ENCODE measurements at places on chromosomes 6 and 20. TPM values are rescaled to one million over a fixed set of nuclear protein-coding genes. Genes with fewer than 3 reads are reported as not detected.

- DNase-seq = peak; percentile 27
These were observed 12.8 kb upstream of the ELOVL5 start for GRCh38 chr6:53361549-53362031.

DNA sequence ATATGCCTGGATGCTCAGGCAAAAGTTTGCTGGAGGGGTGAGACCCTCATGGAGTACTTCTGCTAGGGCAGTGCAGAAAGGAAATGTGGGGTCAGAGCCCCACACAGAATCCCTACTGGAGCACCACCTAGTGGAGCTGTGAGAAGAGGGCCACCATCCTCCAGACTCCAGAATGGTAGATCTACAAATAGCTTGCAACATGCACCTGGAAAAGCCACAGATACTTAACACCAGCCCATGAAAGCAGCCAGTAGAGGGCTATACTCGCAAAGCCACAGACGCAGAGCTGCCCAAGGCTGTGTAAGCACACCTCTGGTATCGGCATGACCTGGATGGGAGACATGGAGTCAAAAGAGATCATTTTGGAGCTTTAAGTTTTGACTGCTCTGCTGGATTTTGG is 60.7 kb upstream of the GJE1 start:
- DNase-seq = peak; percentile 13

DNA sequence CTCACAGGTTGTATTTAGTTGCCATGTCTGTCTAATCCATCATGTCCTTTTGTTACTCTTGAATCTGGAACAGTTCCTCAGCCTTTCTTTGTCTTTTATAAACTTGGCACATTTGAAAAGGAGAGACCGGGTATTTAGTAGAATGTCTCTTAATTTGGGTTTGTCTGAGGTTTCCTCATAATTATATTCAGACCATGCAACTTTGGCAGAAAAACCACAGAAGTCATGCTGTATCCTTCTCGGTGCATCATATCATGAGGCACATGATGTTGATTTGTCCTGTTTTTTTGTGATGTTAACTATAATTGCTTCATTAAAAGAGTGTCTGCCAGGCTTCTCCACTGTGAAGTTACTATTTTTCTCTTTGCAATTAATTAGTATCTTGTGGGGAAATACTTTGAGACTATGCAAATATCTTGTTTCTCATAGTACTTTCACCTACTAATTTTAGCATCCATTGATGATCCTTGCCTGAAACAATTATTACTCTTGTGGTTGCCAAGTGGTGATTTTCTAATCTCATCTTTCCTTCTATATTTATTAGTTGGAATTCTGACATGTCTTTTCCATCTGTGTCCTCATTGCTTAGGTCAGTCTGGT is 837.3 kb downstream of the DHX35 start:
- no peak for DNase-seq

GRCh38 chr20:51826372-51826771 is 24.1 kb upstream of the SALL4 start:
- DNase-seq = no peak

GRCh38 chr20:10634683-10635411 is 39.0 kb downstream of the JAG1 start:
- peak; percentile 58 for DNase-seq

DNA sequence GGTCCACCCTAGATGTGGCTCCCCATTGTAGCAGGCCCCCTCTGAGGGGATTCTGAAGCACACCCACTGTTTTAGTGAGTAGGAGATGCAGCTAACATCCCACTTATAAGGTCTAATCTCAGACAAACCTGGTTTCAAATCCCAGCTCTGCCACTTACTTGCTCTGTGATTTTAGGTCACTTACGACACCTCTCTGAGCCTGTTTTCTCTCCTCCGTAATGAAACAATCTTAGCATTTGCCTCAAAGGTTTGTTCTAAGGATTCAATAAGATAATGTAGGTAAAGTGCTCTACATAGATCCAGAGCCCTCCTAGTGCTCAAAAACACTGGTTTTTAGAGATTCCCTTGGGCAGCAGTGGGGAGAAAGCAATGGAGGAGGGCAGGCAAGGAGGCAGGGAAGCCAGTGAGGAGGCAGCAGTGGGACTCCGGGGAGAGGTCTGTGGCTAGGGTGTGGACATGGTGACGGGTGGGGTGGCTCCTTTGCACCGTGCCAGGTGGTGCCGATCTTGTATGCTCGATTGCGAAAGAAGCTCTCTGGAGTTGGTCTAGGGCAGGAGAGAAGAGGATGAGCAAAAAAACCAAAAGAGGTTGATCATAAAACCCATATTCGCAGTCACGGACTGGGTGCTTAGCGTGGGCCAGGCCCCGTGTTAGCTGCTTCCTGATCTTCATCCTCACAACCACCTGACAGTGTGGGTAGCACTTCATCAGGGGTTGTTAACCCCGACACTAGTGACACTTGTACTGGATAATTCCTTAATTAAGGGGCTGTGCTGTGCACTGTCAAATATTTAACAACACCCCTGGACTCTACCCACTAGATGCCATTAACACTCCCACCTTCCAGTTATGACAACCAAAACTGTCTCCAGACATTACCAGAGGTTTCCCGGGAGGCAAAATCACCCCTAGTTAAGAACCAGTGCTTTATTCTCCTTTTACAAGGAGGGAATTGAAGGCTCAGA is 16.8 kb upstream of the PTGIS start:
- no peak for DNase-seq

- DNase-seq = no peak
These were observed 119.3 kb downstream of the JPH2 start for GRCh38 chr20:44067650-44068081.

The RIPOR2 gene
- total RNA-seq = not detected

The VSX1 gene
- not detected for total RNA-seq

GRCh38 chr20:33994222-33994913 is 657 bp downstream of the RALY start:
- DNase-seq = peak; percentile 61

GRCh38 chr20:58293453-58293852 is 16.1 kb upstream of the RAB22A start:
- no peak for DNase-seq

The DACT2 gene
- not detected for total RNA-seq

DNA sequence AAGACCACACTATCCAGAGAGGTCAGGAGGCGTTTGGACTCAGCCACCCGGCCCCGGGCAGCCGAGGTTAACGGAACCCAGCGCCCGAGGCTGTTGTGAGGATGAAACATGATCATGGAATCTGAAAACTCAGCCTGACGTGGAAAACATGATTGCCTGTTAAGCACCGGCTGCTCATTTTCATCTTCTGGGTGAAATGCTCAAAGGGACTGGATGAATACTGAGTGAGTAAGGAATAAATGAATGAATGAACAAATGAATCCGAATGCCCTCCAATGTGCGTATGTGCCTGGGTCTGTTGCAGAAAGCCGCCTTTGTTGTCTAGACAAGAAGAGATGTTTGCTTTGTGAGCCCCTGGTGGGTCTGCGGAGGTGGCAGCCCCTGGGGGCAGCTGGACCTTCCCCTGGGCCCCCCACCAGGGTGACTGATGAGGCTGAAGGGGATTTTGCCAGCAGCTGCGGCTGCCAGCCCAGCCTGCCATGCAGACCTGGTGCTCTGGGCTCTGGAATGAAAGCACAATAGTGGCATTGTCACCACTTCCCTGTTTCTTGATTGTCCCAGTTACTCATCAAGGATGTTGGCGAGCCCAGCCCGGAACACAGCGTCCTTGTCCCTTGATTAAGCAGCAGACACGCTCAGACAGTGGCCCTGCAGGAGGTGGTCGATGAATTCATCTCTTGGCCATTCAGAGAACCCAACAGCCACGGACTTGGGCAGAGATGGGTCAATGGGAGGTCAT is 211.1 kb downstream of the ANKRD60 start:
- peak; percentile 77 for DNase-seq

GRCh38 chr6:105087571-105088211 is 92.1 kb downstream of the POPDC3 start:
- DNase-seq = peak; percentile 46

DNA sequence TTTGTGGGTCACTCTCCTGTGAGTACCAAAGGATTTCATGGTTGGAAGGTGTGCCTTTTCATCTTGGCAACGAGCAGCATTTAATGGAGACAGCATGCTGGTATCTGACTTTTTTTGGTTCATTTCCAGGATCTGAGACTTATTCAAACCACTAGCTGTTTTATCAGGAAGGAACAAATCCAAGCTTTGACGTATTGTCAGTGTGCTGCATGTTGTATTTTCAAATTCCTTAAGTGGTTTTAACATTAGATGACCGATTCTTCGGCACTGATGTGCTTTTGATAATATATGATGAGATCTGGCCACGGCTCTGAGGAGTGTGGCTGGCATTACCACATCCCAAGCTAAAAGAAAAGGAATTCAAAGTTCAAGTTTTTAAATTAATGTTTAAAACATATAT is 6.4 kb downstream of the RMND1 start:
- DNase-seq = no peak

The NKX2-4 gene
- 1.1 TPM for total RNA-seq

DNA sequence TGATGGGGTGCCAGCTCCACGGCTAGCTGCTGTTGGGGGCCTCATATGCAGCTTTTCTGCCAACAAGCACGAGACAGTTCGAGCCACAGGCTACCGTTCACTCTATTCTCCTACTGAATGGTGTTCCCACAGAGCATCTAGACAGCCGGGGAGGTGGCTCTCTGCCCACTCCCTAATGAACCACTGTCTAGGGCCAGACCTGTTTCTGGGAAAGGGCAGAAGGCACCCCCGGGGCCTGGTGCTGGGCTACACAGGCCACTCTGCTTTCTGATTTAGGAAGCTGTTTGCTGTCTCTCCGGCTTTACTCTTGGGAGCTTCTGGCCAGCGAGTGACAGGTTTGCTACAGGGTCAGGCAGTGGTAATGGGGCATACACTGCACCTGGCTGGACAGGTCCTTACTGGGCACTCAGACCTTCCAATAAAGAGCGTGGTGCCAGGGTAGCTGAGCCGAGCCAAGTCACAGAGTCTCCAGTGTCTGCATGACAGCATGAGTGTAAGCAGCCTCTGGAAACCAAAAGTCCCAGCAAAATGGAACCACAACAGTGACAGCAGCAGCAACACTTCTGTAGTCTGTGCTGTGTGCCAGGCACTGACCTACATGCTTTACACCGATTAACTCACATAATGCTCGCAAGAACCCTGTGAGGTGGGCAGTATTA is 8.4 kb downstream of the CCDC167 start:
- DNase-seq = no peak

GRCh38 chr6:147651249-147652063 is 143.0 kb downstream of the SAMD5 start:
- DNase-seq = no peak

Measured in H4 (cell line).